ENCODE measurements at places on chromosomes 5 and 9. TPM values are rescaled to one million over a fixed set of nuclear protein-coding genes. Genes with fewer than 3 reads are reported as not detected.

GRCh38 chr5:76710991-76711390 is 4.9 kb upstream of the F2R start:
- peaks cover 27% of the 10 kb centered on the region for H3K27me3 ChIP-seq
- H3K27ac ChIP-seq = no peak overlapping the region
- DNase-seq = no peak
- no peaks in the 10 kb centered on the region for H3K4me1 ChIP-seq
- no peaks in the 10 kb centered on the region for H3K36me3 ChIP-seq
- H3K4me3 ChIP-seq = no peak overlapping the region

GRCh38 chr5:51414516-51414915 is 31.3 kb downstream of the ISL1 start:
- H3K4me1 ChIP-seq = no peaks in the 10 kb centered on the region
- no peak overlapping the region for H3K27ac ChIP-seq
- DNase-seq = no peak
- H3K27me3 ChIP-seq = peaks cover 41% of the 10 kb centered on the region
- H3K36me3 ChIP-seq = no peaks in the 10 kb centered on the region

- H3K27me3 ChIP-seq = no peaks in the 10 kb centered on the region
- H3K4me3 ChIP-seq = no peak overlapping the region
- no peak for DNase-seq
- no peak overlapping the region for H3K27ac ChIP-seq
- peaks cover under 1% of the 10 kb centered on the region for H3K4me1 ChIP-seq
Observed at GRCh38 chr5:163269624-163270023, 167.8 kb upstream of the CCNG1 start.

GRCh38 chr5:6649186-6649585 is 15.9 kb downstream of the SRD5A1 start:
- no peak overlapping the region for H3K27ac ChIP-seq
- H3K36me3 ChIP-seq = peaks cover 8% of the 10 kb centered on the region
- no peak for DNase-seq

- peaks cover 27% of the 10 kb centered on the region for H3K36me3 ChIP-seq
- no peak for DNase-seq
- H3K4me3 ChIP-seq = no peak overlapping the region
- H3K27ac ChIP-seq = no peak overlapping the region
- peaks cover 9% of the 10 kb centered on the region for H3K4me1 ChIP-seq
Observed at GRCh38 chr5:172433071-172433470, 21.3 kb downstream of the SH3PXD2B start.

The TBC1D13 gene
- total RNA-seq = 30.5 TPM
